ENCODE measurements at places on chromosomes 1 and 21.
A peak's percentile ranks its signal among the peaks of the same experiment; 100 is the strongest.

DNA sequence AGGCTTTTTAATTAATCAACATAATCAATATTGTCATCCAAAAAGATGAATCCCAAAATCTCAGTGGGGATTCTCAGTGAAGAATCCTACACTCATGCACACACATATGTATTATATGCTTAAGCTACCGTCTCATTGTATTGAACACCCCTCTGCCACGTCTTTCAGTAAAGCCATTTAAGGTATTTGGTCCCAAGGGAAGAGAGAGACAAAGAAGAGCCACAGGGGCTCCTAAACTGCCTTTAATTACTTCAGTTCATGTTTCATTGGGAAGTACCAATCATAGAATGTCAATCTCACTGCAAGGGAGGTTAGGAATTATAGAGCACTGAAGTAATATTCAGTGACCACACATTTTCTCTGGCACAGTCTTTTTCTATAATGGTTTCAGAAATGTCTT, 388.6 kb upstream of the NEGR1 start:
- DNase-seq: no peak

GRCh38 chr1:68173283-68173935, 58.9 kb downstream of the WLS start:
- DNase-seq: no peak

DNA sequence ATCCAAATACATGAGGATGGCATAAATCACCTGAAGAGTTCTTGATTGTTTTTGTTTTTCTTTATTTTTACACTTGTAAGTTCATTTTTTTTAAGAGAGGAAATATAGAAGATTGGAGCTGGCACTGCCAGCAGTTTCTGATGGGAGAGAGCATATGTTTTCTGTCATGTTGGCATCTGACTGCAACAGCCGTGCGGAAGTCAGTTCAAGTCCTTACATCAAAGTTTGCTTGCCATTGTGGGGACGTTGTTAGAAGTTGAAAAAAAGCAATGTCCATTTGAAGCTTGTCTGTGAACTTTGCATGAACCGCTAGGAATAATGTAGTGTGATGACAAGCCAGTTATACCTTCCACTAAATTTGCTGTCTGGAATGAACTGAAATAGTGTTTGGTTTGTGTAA, 126.5 kb upstream of the USH2A start:
- DNase-seq: no peak

DNA sequence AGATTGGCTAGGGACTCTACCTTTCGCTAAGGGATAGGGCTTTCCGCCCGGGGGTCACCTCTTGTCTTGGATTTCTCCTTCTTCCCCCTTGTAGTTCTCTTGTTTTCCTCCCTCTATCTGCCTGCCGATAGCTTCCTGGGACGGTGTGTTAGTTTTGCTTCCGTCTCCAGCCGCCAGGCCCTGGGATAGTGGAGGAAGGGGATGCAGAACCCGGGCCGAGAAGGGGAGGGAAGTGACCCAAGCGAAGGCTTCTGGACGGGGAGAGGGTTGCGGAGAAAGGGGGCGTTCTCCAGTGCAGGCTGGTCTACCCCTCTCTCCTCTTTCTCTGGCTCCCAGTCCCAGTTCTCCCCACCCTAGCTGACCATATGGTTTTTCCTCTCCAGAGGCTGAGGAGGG, 871 bp downstream of the TUFT1 start:
- DNase-seq: no peak

- DNase-seq: no peak
Measured at GRCh38 chr1:19009882-19010321, 53.4 kb upstream of the IFFO2 start.

- DNase-seq: no peak
Measured at GRCh38 chr1:115457289-115457688, 119.2 kb upstream of the NGF start.

DNA sequence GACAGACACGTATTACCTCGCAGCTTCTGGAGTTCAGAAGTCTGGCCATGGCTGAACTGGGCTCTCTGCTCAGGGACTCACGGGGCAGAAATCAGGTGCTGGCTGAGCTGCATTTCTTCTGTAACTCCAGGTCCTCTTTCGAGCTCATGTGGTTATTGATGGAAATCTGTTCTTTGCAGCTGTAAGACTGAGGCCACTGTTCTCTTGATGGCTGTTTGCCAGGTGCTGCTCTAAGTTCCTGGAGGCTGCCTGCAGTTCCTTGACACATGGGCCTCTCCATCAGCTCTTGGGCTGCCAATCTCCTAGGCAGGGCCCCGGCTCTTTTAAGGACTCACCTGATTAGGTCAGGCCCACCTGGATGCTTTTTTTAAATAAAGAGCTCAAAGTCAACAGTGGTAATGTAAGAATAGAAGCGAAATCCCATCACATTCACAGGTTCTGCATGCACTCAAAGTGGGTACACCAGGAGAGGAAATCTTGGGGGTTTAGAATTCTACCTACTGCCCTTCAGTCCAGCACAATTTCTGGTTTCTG, 139.1 kb downstream of the KAZN start:
- no peak for DNase-seq

DNA sequence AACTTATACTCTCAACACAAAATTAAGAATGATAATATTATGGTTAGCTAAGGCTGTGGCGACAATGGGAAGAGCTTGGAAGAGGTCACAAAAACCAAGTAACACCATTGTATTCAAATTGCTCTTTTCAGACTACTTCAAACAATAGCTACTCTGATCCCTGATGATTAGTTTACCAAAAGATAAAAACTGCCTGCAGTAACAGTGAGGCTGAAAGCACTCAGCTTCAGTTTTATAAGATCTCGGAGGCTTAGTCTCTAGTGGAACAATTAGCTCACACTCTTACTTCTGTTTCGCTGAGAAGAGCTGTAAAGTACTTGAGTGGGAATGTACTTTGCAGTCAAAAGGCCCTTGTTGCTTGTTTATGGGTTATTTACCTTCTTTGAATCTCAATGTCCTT, 278.5 kb downstream of the LRRC7 start:
- DNase-seq: no peak

- no peak for DNase-seq
Measured at GRCh38 chr1:145992502-145992936, 3.9 kb downstream of the TXNIP start.

DNA sequence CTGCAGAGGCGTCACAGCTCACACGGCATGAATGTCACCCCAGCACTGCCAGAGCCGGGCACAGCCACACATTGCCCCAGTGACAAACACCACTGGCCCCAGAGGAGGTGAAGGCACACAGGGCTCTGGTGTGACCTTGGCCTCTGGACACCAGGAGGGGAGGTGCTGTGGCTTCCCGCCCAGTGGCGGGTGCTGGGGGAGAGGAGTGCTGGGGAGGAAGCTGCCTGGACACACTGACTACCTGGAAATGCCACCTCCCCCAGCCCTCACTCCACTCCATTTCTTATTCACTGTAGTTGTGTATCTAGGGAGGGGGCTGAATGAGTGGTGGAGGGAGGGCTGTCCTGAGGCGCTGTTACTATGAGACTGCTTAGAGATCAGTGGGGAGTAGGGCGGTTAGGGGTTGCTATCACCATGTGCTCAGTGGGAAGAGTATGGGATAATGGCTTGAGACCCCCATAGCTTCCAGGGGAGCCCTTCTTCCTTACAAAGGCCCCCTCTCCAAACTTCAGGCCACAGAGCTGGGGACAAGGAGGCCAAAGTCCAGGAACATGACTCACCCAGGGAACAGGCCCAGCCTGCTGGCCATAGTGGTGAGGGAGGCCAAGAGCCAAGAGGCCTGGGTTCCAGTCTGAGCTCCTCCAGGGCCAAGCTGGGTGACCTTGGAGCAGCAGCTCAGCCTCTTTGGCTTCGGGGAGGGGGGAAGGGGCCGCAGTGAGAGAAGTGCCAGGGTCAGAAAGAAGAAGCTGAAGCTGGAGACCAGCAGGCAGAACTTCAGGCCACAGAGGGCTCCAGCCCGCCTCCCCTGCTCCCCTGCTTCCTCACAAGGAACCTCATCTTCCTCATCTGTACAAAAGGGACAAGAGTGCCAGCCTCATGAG, 40.1 kb downstream of the AHDC1 start:
- DNase-seq: no peak

- no peak for DNase-seq
Measured at GRCh38 chr1:27489501-27489972, 430 bp downstream of the WASF2 start.

DNA sequence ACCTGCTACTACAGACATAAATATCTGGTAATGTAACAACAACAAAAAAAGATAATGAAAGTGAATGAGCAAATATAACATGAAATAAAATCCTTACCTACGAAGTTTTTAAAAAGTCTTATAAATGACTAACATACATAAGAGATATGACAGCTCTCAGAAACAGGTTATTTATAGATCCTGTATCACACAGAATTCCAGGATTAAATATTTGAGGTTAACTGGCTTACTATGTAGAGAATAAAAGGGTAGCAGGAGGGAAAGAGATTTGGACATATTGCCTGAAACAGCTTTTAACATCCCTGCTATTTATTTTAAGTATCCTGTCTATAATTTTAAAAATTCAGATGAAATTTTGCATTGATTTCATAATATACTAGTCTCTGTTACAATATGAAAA, 16.3 kb downstream of the MYSM1 start:
- DNase-seq: no peak

- no peak for DNase-seq
Measured at GRCh38 chr1:151809985-151810556, 4.9 kb upstream of the LINGO4 start.

DNA sequence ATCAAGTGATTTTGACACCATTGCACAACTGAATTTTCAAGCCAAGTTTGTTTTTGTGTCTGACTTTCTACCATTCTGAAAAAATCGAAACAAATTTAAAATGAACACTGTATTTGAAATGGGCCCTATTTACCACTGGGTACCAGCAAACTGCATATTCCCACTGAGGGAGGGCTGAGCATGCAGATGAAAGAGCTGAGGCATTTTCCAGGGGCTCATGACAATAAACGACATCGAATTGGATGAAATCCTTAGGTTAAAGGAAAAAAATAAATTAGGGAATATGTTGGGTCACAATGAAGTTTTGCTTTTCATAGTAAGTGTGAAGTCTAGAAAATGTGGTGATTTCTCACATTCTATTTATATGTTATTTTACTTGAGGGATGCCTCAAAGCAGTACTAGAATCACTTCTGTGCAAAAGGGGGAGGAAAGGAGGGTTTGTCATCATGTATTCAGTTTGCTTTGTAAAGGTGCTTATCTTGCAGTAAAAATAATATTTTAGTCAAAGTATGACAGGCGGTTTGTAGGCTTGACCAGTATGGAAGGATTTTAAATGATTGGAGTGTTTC, 11.2 kb downstream of the ZBTB18 start:
- no peak for DNase-seq

DNA sequence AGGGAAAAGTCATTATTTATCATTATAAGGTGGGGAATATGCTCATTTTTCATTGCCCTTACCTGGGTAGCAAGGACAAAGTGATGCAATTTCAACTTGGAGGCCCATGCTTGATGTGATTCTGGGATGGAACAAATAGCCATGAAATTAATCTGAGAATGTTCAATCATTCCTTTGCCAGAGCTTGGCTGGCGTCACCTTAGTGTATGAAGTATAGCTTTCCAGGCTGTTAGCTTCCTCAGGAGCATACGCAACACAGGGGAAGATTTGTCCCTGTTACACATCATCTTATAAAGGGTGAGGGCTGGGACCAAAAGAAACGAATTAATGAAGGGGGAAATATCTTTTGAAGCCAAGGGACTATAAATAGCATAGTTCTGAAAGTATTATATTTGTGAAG, 91.4 kb upstream of the DEPDC1 start:
- DNase-seq: no peak

GRCh38 chr1:1287288-1288110, 7.3 kb downstream of the SCNN1D start:
- no peak for DNase-seq

GRCh38 chr1:201515062-201515750, 8.3 kb upstream of the CSRP1 start:
- no peak for DNase-seq

DNA sequence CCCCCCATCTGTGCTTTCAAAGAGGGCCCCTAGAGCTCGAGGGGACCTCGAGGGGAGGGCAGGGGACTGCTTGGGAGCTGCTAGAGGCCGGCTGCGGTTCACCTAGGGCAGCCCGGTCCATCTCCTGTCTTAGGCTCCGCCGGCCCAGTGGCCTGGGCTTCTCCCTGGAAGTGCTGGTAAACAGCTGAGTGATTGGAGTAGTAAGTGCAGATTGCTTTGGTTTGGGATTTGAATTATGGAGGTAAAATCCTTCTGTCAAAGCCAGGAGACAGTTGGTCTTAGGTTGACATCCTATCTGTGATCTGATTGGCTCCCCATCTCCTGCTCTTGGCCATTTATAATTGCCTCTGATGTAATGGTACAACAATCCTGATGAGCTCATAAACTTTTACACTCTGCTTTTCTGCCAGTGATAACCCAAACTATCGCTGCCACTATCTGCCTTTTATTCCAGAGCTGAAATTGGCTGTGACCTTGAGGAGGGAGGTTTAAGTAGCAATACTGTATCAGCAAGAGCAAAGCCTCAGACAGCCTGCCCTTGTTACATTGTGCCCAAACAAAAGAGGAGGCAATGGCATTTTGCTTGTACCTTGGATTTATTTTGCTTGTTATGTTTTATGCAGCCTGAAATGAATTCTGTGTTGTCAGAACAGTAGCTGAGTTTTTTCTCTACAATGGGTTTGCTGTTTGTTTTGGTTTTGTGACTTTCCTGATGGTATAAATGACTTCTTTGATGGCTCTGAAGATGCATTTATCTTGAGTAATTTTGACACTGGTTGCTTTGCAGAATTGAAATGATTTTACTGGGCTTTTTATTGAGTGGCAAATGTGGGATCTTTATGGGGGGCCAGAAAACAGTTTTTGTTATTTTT, 2.4 kb downstream of the ARID1A start:
- DNase-seq: no peak

DNA sequence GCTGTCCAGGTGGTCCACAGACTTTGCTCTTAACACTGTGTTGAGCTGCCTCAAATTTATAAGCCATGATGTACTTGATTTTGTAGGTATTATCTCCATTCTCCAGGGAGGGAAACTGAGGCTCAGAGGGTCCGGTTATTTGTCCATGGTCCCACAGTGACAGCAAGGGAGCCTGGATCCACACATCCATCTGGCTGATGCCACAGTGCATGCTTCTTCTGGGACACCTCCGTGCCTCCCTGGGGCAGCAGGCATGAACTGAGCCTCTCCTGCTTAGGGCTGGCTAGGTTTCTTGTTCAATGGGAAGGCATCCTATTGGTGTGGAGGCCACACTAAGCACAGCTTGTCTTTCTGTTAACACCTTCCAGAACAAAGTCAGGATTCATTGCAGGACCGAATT, 317.3 kb downstream of the AJAP1 start:
- no peak for DNase-seq

- DNase-seq: peak; percentile 38
Measured at GRCh38 chr1:153540394-153541361, at the start of gene S100A5. S100A5 (minus strand) TSS chr1:153540934; CDS start chr1:153540191, 743 bp downstream.
